ENCODE measurements at places on chromosomes 1 and 21.

- DNase-seq: no peak
Observed at GRCh38 chr21:45050345-45050796, 24.0 kb upstream of the ADARB1 start.

DNA sequence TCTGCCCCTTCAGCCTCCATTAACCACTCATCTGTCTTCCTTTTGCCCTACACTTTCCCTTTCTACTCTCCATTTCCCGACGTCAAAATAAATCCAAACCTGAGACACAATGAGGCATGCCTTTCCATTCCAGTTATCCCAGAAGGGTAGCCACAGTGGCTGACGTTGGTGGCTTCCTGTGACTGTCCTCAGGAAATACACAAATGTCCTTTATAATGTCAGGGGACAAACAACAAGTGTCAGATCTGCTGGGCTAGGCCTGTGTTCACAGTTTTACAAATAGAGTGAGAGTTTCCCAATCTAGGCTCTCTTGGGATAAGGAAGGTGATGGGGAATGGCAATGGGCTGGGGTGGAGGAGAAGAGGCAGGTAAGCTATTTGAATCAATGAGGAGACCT is 135.3 kb downstream of the BRINP2 start:
- DNase-seq: no peak

DNA sequence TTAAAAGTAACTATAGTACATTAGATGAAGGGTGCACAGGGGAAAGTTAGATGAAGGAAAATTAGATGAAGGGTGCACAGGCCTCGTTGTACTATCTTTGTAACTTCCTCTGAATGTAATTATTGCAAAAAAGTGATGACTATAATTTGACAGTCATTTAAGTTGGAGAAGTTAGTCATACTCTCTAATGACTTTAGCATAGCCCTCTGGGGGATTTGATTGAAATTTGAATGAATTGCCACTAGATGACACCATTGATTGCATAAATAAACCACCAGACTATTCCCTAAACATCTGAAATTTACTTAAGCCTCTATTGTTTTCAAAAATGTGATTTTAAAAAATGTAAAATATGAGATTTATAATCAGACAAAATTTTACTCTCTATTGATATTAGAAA is 102.6 kb downstream of the TPR start:
- DNase-seq: no peak

DNA sequence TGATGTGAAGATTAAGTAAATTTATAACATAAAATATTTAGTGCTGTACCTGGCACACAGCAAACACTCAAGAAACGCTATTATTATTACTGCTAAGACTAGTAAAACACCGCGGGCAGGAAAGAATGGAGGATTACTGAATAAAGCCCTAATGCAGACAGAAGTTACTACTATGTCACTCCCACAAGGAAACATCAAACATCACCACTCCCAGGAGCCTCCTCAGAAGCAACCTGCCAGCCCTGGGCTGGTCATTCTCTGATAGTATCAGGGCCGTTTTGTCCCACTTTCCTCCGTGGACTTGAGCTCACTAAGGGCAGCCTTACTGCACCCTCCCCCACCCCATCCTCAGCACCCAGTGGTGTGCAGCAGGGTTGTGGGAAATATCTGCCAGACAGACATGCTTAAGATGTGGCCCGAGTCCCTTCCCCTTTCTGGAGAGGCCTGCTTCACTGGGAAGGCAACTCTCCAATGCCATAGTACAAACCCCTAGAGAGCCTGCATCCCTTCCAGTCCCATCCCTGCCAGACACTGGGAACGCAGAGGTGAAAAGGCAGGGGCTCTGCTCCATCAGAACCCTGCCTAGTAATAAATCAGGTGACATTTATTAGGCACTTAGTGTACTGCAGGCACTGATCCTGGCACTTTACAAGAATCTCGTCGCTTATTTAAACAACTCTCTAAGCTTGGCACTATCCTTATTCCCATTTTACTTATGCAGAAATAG is 41.7 kb upstream of the ECE1 start:
- DNase-seq: no peak

GRCh38 chr1:118947003-118947765 is 41.0 kb downstream of the TBX15 start:
- no peak for DNase-seq

DNA sequence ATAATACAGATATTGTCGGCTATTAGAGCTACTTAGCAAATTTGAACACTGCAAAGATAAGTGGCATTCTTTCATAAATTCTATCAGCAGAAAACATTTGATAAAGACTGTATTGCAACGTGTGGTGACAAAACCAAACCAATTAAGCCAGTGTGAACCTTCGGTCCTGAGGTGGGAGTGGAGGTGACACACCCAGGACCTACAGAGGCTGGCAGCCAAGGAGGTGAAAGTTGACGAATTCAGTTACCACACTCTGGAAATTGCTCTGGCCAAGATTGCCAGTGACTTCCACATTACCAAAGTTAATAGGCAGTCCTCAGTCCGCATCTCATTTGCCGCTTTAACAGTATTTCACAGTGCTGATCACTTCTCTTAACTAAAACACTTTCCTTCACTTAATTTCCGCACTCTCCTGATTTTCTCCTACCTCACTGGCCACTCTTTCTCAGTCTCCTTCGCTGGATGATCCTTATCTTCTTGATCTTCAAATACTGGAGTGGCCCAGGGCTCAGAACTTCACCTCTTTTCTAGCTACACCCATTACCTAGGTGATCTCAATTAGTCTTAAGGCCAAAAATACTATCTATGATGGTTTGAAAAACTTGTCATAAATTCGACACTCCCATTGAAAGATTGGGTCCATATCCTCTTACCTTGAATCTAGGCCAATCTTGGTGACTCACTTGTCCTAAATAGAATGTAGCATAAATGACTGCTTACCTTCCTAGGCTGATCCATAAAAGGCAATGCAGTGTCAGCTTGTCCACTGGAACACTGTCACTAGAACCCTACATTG is 5.1 kb upstream of the CDC42BPA start:
- DNase-seq: no peak

GRCh38 chr1:21534674-21535378 is 25.6 kb downstream of the ALPL start:
- DNase-seq: no peak

GRCh38 chr1:58391056-58391455 is 155.5 kb downstream of the OMA1 start:
- DNase-seq: no peak

DNA sequence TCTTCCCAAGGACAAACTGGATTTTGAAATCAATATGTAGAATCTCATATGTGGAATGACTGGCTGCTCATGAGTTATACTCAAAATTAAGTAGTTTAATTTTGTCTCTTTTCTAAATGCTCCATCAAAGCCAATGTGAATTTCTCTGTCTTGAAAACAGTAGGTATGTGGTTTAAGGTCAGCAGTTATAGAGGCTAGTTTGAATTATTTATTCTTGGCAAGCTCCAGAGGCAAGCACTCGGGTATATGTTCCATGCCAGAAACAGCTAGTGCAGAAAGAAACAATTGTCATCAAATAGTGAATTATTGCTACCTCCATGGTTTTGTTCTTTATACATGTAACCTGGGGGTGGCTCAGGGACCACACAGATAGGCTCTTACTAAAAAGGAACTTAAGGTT is 63.5 kb downstream of the LRIG2 start:
- no peak for DNase-seq

GRCh38 chr1:230328342-230329015 is 97.7 kb downstream of the PGBD5 start:
- no peak for DNase-seq

DNA sequence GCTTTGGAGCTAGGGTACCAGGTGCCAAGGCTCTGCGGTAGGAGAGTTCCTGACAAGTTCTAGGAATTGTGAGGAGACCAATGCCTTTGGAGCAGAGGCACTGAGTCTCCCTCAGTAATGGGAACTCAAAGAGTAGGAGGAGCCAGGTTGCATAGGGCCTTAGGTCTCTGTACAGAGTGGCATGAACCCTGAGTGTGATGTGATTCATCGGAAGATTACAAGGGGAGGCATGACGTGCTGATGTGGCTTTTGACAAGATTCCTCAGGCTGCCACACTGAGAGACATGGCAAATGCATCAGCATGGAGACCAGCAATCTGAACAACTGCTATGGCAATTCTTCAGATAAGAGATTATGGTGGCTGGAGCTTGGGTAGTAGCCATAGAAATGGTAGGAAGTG is 94.6 kb upstream of the SLC44A3 start:
- DNase-seq: no peak

GRCh38 chr1:20323613-20323920 is 32.9 kb downstream of the VWA5B1 start:
- DNase-seq: no peak

- DNase-seq: no peak
Observed at GRCh38 chr1:71400050-71400449, 319.2 kb upstream of the ZRANB2 start.

- DNase-seq: no peak
Observed at GRCh38 chr1:3049905-3050304, 19.1 kb upstream of the PRDM16 start.

GRCh38 chr1:55747408-55747841 is 532.3 kb upstream of the USP24 start:
- no peak for DNase-seq

GRCh38 chr1:93437976-93438605 is 9.8 kb upstream of the FNBP1L start:
- no peak for DNase-seq

DNA sequence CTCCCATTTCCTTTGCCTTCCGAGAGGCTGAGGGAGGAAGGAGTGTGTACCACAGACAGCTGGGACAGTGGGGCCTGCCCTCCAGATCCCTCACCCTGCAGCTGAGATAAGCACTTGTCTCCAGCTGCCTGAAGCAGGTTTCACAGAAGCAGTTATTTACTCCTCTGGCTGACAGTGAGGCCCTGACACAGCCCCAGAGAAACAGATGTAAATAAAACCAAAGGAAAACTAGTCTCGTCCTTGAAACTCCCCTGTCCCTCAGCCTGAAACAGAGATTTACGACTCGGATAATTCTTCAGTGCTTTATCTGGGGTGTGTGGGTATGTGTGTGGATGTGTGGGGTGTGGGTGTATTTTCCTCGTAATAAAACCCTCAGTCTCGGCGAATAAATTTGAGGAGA is 181.1 kb downstream of the IGSF21 start:
- DNase-seq: no peak

DNA sequence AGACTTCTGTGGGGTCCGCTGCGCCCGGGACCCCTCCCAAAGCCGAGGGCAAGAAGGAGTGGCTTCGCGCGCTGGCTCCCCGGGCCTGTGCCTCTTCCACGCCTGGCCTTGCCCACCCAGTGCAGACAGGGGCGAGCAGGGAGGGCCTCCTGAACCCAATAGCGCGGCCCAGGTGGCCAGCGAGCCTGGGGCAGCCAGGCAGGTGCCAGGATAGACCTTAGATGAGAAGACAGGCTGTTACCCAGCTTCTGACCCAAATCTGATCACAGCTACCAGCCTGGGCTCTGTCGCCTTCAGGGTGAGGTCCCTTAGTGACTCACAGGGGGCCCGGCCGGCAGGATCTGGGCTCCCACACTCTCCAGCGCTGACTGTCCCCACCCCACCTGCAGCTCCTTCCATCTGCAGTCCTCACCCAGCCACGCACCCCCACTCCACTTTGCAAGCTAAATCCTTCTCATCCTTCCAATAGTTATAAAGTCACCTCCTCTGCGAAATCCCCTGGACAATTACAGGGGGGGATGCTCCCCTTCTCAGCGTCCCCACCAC is 9.6 kb downstream of the CLEC20A start:
- no peak for DNase-seq

- DNase-seq: no peak
Observed at GRCh38 chr1:169499807-169500206, 14.1 kb upstream of the SLC19A2 start.

- DNase-seq: no peak
Observed at GRCh38 chr1:58812468-58812867, 28.6 kb upstream of the JUN start.

GRCh38 chr1:240739754-240740153 is 127.8 kb upstream of the GREM2 start:
- DNase-seq: no peak

DNA sequence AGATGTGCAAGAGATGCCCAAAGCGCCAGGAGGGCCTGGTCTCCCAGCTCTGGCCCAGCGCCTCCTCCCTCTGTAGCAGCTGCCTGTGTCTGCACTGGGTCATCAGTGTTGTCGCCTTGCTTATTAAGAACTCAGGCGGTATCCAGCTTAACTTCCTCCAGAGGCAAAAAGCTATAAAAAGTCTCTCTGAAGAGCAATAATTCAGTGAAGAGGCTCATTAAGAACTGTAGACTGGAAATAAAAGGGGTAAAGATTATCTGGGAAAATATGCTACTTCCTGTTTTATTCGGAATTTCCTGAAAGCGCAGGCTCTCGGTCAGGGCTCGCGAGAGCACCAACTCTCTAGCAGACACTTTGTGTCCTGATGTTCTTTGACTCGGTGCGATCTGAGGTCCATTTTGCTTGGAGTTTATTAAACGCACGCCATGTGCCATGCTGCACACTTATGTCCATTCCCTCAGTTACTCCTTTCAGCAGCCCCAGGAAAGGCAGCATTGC is 70.4 kb downstream of the MRPS6 start:
- no peak for DNase-seq

GRCh38 chr21:15894596-15894995 is 164.8 kb downstream of the USP25 start:
- no peak for DNase-seq

- no peak for DNase-seq
Observed at GRCh38 chr1:145845144-145845513, 301 bp upstream of the NUDT17 start.

DNA sequence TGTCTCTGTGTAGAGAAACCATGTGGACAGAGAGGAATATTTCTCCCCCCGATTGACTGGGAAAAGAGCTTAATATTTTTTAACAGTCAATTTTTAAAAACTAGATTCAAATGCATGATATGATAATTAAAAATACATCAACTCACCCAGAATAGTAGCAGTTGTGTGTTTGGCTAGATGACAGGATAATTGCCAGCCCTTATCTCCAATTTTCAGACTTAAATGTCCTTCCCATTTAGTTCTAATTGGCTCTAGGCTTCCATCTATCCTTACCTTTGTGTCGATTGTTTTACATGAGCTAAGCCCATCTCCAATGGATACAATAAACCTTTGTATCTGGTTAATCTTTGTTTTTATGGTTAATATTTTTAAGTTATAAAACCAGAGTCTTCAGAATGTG is 23.9 kb upstream of the KIAA0040 start:
- no peak for DNase-seq

- DNase-seq: no peak
Observed at GRCh38 chr1:188164459-188164858, 1335.7 kb downstream of the PLA2G4A start.

DNA sequence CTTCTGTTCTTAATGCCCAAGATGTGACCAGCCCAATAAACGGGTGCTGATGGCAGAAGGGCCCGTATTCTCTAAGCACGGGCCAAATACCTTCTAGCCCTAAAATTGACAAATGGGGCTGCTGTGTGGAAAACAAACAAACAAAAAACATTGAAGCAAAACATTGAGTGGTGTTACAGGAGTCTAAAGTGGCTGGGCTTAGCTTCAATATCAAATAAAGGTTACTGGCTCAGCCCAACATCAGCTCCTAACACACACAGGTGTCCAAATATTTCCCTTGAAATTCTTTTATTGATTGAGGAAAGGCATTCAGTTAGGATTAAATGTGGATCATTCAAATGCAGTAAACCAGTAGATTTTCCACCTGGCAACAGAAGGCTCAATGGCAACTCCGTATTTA is 13.3 kb upstream of the TTF2 start:
- DNase-seq: no peak
